OCI-LY7 (cell line): ENCODE measurements at places on chromosomes 11 and 22. TPM values are rescaled to one million over a fixed set of nuclear protein-coding genes. Genes with fewer than 3 reads are reported as not detected.

DNA sequence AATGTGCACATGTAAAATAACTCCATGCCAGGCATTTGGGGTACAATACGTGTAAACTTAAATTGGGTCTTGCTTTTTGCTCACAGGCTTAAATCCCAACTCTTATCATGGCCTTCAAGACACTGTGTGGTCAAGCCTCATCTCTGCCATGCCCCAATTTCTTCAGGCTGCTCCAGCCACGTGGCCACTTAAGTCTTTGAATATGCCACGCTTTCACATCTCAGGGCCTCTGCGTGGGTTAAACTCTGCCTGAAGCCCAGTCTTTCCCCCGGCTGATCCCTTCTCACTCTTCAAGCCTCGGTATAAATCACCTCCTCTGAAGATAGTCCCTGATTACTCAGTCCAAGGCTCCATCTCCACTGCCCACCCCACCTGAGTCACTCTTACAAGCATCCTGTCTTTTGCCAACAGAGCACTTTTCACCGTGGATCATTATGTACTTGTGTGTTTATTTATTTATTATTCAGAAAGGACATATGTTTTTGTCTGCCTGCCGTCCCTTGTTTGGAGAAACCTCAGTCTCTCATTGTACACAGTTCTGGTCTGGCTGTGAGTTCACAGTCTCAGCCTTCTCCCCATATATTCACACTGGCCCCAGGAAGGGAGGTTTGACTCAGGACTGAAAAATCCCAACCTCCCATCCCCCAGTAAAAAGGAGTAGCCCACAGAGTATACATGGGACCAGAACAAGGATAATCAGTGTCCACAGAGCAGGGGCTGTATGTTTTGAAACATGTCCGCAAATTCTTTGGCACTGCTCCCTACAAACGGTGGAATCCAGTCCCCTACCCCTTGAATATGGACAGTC is 344.7 kb downstream of the MN1 start:
- DNase-seq = no peak

GRCh38 chr11:126054882-126055281 is 7.8 kb downstream of the CDON start:
- no peak for DNase-seq

CATSPERZ gene
- total RNA-seq = 1.4 TPM in 1 of 2 replicates, not detected in the other

TMEM218 gene
- total RNA-seq = 24.4 and 25.4 TPM in 2 replicates

PTPRCAP gene
- 101 and 129 TPM in 2 replicates for total RNA-seq
